Fibroblast of skin of abdomen (primary cell): ENCODE measurements at places on chromosomes 4 and X.
A peak's percentile ranks its signal among the peaks of the same experiment; 100 is the strongest.

DNA sequence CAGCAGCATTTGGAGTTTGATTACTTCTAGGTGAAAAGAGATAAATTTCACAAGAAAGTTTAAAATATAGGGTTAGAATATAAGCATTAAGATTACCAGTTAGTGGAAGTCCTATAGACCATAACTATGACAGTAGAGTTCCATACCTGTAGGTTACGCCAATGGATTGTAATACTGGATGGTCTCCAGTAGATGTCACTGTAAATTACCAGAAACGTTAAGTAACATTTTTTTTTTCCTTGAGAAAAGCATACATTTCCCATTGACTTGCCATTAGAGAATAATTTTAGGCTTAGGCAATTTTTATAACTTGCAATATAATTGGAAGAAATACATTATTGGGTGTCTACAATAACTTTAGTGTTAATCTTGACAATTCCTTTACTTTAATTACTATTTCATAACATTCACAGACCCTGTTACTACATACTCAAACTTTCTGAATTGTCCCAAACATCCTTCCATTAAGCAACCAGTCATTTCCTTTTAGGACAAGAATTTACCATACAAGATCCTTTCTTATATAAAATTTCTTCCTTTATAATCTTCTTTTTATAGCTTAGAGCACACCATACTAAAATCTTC, 304.1 kb upstream of the TECRL start:
- peak; percentile 1 for DNase-seq

DNA sequence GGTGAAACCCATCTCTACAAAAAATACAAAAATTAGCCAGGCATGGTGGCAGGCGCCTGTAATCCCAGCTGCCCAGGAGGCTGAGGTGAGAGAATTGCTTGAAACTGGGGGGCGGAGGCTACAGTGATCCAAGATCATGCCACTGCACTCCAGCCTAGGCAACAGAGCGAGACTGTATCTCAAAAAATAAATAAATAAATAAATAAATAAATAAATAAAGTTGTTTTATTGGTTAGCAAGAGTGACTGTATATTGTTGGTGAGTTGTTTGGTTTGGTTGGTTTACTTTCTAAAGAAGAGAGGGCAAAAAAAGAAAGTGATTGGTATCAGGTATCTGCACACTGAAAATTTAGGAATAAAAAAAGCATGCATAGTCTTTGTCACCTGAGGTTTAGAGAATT, 501.0 kb downstream of the RPA4 start:
- DNase-seq, result no peak

DNA sequence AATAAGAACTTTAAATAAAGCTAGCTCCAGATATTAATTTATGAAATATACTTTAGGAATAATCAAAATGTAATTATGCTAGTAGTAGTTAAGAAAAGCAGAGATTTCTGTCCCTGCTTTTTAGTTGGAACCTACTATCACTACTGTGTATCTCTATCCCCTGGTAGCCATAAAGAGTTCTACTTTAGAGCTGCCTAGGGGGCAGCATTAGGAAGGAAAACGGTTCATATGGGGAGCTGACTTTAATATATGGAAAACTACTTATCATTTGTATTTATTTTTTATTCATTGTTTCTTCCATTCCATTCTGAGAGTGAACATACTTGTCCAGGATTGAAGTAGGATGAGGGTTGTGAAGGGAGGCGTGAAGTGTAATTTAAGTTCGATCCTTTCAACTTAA, 40.9 kb downstream of the CPEB2 start:
- DNase-seq, result no peak

- DNase-seq, result no peak
Observed at GRCh38 chr4:72209600-72209999, 177.8 kb downstream of the NPFFR2 start.

DNA sequence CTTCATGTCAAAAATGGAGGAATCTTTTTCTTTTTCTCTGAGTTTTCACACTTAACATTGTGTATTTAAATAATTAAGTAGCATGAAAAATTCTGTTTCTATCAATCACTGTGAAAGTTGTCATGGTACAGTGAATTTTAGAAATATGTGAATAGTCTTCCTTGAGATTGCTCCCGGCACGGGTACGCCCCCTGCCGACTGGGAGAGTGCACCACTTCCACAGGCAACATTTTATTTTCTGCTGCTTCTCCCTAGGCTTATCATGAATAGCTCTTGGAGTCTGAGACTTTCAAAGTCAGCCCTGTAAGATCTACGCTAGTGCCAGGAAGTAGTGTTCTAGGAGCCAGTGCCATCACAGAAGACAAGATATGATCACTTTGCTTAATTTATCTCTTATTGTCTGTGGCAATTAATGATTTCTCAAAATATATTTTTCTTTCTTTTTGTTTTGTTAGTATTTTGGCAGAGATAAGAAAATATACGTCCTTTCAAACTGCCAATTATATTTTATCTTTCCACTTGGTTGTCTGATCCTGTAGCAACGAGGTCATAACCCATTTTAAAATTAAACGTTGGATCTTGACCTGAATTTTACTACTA, 763.8 kb upstream of the AADAT start:
- DNase-seq, result peak; percentile 39

- no peak for DNase-seq
Observed at GRCh38 chr4:121801715-121802075, 572 bp downstream of the EXOSC9 start.

- DNase-seq, result no peak
Observed at GRCh38 chr4:23779839-23780238, 110.0 kb downstream of the PPARGC1A start.

DNA sequence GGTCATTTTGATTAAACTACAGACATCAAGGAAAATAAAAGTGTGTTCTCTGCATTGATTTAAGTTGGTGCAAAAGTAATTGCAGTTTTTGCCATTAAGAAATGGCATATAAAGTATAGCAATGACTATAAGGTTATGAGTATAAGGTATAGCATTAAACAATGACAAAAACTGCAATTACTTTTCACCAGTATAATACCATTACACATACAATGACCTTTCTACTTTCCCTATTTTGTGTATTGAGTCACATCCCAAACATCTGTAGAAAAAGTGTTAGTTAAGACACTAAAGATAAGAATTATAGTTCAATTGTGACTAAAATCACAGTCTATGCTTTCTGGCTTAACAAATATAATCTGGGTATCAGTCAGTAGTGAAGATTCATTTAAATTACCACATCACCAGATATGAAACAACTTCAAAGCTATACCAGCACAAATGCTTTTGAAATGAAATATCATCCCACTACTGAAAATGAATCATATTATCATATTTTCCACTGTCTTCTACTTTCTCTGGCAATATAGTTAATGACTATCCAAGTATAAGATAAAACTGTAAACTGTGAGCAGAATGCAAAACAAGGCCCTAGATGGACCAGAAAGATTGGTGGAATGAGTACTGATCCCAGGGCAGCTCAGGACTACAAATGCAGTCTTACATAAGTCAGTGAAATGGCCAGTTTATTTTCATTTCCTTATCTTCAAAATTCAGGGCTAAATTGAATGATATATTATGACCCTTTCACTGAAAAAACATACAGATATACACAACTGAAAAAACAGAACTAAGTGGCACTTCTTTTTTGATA, 241.1 kb downstream of the ANTXR2 start:
- no peak for DNase-seq

DNA sequence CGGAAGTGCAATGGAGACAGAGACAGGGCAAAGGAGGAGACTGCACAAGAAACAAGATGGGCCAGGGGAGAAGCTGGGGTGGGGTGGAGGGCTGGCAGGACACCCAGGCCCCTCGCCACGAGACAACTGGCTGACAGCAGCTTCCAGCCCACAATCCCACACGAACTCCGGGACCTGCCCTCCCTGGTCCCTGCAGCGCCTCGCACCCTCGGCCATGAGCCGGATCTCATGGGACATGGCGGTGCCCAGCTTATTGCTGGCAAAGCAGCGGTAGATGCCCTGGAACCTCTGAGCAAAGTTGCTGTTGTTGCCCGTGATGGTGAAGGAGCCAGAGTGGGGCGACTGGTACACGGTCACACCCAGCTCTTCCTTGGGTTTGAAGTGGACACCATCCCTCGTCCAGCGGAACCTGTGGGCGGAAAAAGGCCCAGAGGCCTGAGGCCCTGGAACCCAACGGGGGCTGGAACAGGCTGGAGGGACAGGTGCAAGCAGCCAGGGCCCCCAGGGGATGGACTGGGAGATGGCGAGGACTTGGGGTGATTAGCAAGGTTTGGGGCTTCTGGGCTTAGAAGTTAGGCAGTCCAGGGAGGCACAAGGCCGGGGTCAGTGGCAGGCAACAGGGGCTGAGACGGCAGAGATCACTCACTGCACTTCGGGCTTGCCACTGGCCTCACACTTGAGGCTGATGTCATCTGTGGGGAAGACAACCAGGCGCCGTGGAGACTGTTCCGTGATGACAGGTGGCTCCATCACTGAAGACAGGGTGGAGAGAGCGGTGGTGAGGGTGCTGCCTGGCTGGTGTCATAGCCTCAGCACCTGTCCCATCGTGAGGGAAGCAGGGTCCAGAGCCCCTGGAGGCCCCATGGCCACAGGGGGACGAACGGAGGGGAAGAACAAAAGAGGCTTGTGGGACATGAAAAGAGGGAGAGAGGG, 13.8 kb downstream of the L1CAM start:
- no peak for DNase-seq

DNA sequence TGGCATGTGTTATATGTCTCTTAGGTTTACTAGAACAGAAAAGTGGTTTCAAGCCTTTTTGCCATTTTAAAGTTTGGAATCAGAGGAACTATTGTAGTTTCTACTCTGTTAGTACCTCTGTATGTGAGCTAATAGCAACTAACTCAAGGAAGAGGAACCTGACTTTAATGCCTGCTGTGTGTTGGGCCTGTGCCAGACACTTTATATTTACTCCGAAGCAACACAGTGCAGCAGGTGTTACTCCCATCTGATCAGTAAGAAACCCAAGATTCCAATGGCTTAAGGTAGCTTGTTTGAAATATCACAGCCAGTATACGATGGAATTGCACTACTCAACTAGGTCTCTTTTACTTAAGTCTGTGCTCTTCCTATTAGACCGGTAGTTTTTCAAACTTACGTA, 79.2 kb downstream of the USP9X start:
- no peak for DNase-seq

DNA sequence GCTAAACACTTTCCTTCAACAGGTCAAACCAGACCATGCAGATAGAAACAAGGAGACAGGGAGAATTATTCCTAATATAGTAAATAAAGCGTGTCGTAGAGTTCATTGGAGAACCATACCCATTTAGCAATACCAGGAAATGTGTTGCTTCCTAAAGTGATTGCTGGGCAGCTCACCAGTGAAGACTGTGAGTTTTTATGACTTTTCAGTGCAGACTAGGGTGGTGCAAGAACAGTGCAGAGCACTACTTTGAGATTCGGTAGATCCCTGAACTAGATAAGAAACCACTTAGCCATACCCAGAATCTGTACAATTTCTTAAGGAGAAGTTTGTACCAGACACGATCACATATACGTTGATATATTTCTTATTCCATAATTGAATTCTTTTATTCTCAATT, 87.4 kb downstream of the EMCN start:
- DNase-seq, result no peak

DNA sequence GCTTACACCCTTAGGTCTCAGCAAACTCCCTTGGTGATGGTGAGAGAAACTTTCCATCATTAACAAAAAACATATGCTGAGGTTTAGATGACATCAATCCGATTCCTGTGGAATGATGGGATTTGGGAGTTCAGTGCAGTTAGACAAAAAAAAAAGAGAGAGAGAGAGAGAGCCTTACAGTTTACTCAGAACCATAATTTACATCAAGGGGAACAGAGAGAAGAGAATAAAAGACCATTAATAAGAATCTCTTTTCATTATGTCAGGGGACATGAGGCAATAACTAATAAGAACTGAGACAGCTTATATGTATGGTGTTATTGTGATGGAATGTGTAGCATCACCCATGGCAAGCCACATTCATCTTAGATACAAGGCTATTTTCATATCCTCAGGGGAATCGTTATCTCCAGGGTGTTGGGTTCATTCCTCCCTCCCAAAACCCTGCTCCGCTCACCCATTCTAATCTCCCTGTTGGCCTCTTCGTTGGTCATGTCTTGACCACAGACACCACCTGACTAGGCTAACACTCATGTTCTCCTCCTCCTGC, 175.7 kb upstream of the MXRA5 start:
- DNase-seq, result peak; percentile 95

DNA sequence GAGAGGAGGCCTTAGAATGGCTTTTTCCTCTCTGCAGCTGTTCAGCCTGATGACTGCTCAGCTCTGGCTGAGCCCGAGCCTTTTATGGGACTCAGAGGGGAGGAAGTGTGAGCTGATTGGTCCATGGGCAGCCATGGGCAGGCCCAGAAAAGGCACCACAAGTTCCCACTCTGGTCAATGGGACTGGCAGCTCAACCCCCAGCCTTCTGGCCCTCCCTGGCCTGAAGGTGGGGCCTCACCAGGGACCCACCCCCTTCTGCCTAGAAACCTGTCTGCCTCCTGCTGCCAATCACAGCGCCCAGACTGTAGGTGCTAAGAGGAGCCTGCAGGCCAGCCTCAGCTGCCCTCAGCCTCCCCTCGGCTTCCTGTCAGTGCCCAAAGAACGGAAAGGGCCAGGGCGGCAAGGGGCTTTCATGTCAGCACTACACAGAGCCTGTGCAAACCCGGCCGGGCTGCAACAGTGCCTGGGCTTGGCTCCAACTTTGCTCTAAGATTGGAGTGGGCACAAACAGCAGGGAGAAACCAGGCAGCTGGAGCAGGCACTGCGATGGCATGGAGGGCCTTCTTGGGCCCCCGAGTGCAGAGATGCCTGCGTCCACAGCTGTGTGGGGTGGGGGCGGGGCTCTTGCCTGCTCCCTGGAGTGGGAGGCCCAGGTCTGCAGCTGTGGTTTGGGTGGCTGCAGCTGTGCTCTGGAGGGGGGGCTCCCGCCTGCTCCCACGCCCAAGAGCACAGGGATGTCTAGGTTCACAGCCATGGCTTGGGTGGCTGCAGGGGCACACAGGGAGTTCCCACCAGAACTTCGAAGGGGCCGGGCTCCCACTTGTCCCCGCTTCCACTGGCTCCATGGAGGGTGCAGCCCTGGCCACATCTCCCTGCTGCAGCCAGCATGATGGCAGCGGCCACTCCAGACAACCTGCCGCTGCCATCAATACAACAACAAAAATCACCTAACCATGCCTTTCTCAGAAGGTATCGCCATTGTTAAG, 92.6 kb downstream of the NXF2 start:
- no peak for DNase-seq

DNA sequence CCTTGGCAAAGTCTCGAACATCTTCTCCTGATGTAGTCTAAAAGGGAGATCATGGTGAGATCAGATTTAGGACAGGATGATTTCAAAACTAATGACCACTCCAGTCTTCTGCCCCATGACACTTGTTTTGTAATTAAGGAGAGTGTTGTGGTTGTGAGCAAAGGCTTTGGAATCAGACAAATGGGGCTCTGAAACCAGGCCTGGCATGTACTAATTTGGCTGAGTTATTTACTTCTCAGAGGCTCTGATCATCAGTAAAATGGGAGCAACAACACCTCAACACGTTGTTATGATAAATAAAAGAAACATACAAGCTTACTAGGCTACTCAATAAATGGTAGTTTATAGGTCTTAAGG, 106.9 kb upstream of the FTHL17 start:
- DNase-seq, result no peak

DNA sequence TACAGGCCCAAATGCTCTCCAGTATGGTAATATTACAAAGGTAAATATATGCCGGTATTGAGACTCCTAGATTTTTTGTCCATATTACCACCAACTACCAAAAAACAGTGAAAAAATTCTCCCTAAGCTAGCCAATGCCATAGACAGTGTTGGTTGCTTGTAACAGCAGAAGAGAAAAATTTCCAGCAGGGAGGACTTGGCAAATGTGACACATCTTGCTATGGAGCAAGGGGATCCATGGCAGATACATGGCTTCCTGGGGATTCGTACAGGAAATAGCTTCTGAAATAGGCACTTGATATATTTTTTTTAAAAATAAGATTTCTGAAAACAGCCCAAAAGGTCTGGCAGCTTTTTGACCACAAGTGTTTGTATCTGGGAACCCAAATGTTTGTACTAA, 14.6 kb downstream of the SLITRK4 start:
- no peak for DNase-seq
